ENCODE measurements at places on chromosomes 16 and 17. TPM values are rescaled to one million over a fixed set of nuclear protein-coding genes. Genes with fewer than 3 reads are reported as not detected.

DNA sequence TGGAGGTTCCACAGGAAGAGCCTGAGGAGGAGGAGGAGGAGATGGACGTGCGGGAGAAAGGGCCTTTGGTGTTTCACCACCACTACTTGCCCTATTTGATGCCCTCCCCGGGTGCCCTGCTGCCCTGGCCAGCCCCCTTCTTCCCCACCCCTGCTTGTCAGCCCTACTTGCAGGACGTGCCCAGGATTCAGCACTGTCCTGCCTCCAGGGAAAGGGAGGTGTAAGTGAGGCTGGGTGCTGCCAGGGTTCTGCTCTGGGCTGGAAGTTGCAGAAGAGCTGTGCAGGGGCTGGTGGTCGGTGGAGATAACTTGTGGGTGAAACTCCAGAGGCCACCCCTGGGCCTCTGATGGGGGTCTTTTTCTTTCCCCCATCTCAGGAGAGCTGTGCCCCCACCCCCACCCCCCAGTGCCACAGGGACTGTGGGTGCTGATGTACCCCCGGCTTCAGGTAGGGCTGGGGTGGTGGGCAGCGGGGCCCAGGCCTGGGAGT lies 3.0 kb downstream of the PRR29 start:
- no peaks in the 10 kb centered on the region for H3K36me3 ChIP-seq
- no peak overlapping the region for H3K4me3 ChIP-seq
- peaks cover 14% of the 10 kb centered on the region for H3K4me1 ChIP-seq
- H3K27me3 ChIP-seq, result no peaks in the 10 kb centered on the region
- H3K27ac ChIP-seq, result no peak overlapping the region

GRCh38 chr16:56198006-56198754 lies 6.9 kb downstream of the GNAO1 start:
- no peak overlapping the region for H3K27ac ChIP-seq
- peaks cover 46% of the 10 kb centered on the region for H3K27me3 ChIP-seq
- H3K36me3 ChIP-seq, result no peaks in the 10 kb centered on the region
- H3K4me1 ChIP-seq, result no peaks in the 10 kb centered on the region
- DNase-seq, result no peak
- H3K4me3 ChIP-seq, result no peak overlapping the region

DNA sequence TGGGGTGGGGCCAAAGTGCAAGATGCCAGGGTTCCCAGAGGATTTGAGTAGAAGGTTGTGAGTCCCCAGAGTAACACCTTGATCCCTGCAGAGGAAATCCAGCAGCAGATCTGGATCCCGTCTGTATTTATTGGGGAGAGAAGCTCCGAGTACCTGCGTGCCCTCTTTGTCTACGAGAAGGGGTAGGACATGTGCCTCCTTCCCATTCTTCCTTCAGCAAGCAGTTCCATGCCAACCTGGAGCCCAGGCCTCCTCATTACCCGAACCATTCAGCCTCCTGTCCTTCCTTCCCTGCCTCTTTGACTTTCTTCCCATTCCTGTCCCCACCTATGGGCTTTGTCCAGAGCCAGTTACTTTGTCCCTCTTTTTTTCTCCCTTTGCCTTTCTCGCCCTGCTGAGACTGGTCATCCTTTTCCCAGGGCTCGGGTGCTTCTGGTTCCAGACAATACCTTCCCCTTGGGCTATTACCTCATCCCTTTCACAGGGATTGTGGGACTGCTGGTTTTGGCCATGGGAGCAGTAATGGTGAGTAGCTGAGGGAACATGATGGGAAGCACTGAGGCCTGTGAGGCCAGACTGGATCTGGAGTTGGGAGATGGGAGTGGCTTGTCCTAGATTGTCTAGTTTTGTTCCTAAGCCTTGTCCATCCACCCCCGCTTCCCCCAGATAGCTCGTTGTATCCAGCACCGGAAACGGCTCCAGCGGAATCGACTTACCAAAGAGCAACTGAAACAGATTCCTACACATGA lies 2.9 kb downstream of the RNF167 start:
- peaks cover 38% of the 10 kb centered on the region for H3K4me1 ChIP-seq
- H3K27me3 ChIP-seq, result no peaks in the 10 kb centered on the region
- no peak overlapping the region for H3K4me3 ChIP-seq
- DNase-seq, result no peak

- H3K36me3 ChIP-seq, result peaks cover 23% of the 10 kb centered on the region
- H3K27me3 ChIP-seq, result no peaks in the 10 kb centered on the region
- H3K27ac ChIP-seq, result no peak overlapping the region
- H3K4me3 ChIP-seq, result no peak overlapping the region
- H3K4me1 ChIP-seq, result no peaks in the 10 kb centered on the region
- DNase-seq, result peak; percentile 59
Observed at GRCh38 chr16:84065536-84066132, 23.0 kb upstream of the SLC38A8 start.

Gene HOXB6
- 9.5 TPM for total RNA-seq

Gene KRTAP1-5
- total RNA-seq, result not detected

DNA sequence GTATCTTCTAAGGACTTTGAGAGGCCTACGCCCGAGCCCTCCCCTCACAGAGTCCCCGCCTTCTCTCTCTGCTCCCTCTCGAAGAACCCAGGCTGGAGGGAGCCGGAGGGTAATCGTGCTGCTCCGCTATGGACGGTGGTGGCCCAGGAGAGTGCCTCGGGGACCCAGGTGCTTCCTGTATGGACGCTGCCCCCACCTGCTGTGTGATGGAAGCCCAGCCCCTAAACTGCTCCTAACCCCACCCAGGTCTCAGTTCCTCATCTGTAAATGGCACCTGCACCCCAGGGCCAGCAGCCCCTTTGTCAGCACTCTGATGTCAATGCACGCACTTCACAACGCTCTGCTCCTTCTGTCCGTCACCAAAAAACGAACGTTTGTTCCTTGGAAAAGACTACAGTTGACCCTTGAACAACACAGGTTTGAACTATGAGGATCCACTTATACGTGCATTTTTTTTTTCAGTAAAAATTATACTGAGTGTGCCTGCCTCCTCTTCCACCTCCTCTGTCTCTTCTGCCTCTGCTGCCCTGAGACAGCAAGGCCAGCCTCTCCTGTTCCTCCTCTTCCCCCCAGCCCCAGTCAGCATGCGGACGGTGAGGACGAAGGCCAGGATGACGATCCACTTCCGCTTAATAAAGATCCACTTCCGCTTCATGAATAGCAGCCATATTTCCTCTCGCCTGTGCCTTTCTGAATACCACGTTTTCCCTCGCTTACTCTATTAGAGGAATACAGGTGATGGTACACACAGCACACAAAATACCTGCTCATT lies 118.3 kb downstream of the BANP start:
- no peaks in the 10 kb centered on the region for H3K4me1 ChIP-seq
- H3K27ac ChIP-seq, result no peak overlapping the region
- H3K36me3 ChIP-seq, result no peaks in the 10 kb centered on the region

Gene KRT40
- not detected for total RNA-seq

GRCh38 chr16:85631802-85632393 lies 18.8 kb downstream of the GSE1 start:
- H3K4me1 ChIP-seq, result no peaks in the 10 kb centered on the region
- peaks cover 9% of the 10 kb centered on the region for H3K36me3 ChIP-seq
- no peak overlapping the region for H3K4me3 ChIP-seq
- H3K27ac ChIP-seq, result no peak overlapping the region

- peak overlapping the region; percentile 8 for H3K4me3 ChIP-seq
- no peaks in the 10 kb centered on the region for H3K36me3 ChIP-seq
- peak; percentile 99 for DNase-seq
Observed at GRCh38 chr17:45197555-45198334, 23.9 kb upstream of the FMNL1 start.

GRCh38 chr16:22014271-22014873 lies 6.5 kb downstream of the MOSMO start:
- H3K27me3 ChIP-seq, result no peaks in the 10 kb centered on the region
- peaks cover 80% of the 10 kb centered on the region for H3K4me1 ChIP-seq
- no peaks in the 10 kb centered on the region for H3K36me3 ChIP-seq
- no peak overlapping the region for H3K27ac ChIP-seq

GRCh38 chr17:32487473-32488176 lies 832 bp downstream of the CDK5R1 start:
- DNase-seq, result no peak
- peak overlapping the region; percentile 70 for H3K4me3 ChIP-seq
- H3K4me1 ChIP-seq, result peaks cover 4% of the 10 kb centered on the region
- no peaks in the 10 kb centered on the region for H3K36me3 ChIP-seq
- no peak overlapping the region for H3K27ac ChIP-seq
- H3K27me3 ChIP-seq, result no peaks in the 10 kb centered on the region

Gene GRAPL
- total RNA-seq, result not detected

DNA sequence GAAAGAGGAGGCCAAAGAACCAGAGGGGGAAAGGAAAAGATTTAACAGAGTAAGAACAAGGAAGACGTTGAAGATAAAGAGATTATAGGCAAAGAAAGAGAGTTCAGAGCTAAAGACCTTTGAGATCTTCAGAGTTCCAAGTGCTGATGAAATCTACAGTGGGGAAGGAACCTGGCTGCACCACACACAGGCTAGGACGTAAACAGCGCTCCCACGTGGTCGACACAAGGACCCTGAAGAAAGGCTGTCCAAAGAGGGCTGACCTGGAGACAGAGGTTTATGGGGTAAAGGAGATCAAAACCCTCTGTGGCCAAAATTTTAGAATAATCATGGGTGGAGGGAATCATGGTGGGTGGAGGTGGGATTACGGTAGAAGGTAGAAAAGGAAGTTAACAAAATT lies 121.6 kb downstream of the PMP22 start:
- H3K27me3 ChIP-seq, result peaks cover 69% of the 10 kb centered on the region
- no peak overlapping the region for H3K4me3 ChIP-seq
- H3K4me1 ChIP-seq, result no peaks in the 10 kb centered on the region
- no peaks in the 10 kb centered on the region for H3K36me3 ChIP-seq
- no peak overlapping the region for H3K27ac ChIP-seq
- no peak for DNase-seq

GRCh38 chr17:34641368-34641767 lies 62.0 kb downstream of the TMEM132E start:
- H3K27me3 ChIP-seq, result peaks cover 22% of the 10 kb centered on the region
- no peak for DNase-seq
- no peak overlapping the region for H3K4me3 ChIP-seq
- H3K4me1 ChIP-seq, result no peaks in the 10 kb centered on the region
- H3K36me3 ChIP-seq, result no peaks in the 10 kb centered on the region
- no peak overlapping the region for H3K27ac ChIP-seq

DNA sequence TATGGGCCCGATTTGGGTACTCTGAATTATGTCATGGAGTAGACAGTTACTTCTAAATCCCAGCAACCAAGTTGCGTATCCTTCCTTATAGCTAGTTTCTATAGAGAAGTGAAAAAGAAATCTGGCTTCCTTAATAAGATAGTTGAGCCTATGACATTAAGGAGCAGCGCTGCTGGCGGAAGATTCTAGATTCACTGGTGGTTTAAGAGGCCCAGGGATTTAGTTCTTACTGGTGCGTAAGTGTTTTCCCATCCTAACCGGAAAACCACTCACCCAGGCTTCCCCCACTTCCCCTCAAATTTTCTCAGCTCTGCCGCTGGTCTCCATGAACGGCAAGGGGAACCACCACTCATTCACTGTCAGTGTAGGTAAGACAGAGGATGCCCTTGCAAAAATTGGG lies 230.4 kb downstream of the CPPED1 start:
- no peak overlapping the region for H3K4me3 ChIP-seq
- H3K36me3 ChIP-seq, result no peaks in the 10 kb centered on the region
- DNase-seq, result no peak
- H3K27ac ChIP-seq, result no peak overlapping the region

DNA sequence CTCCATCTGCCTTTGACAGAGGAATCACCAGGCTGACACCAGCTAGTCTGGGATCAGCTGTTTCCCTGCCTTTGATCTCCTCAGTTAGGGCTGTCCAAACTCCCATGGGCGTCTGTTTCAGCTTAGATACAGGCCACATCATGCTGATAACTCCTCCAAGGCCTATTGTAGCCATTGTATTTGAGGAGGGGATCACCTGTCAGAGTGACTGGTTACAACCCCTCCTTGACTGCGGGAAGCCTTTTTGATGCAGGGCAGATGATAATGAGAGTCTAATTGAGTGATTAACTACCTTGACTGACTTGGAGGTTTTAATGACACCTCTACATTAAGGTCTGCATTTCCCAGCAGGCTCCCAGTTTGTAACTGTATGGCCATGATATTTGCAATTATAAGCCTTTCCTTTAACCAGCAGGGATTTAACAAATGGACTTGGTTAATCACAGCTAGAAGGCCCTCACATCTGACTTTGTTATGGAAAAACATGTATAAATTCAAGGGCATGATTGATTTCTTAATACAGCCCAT lies 863.5 kb downstream of the KCNJ2 start:
- 0 out of 2 replicates have a peak, but pooled peaks cover 3% of the 10 kb centered on the region for H3K27me3 ChIP-seq
- H3K4me3 ChIP-seq, result no peak overlapping the region
- no peak for DNase-seq
- H3K36me3 ChIP-seq, result no peaks in the 10 kb centered on the region
- H3K27ac ChIP-seq, result no peak overlapping the region

Gene EVI2B
- 0.11 TPM for total RNA-seq

DNA sequence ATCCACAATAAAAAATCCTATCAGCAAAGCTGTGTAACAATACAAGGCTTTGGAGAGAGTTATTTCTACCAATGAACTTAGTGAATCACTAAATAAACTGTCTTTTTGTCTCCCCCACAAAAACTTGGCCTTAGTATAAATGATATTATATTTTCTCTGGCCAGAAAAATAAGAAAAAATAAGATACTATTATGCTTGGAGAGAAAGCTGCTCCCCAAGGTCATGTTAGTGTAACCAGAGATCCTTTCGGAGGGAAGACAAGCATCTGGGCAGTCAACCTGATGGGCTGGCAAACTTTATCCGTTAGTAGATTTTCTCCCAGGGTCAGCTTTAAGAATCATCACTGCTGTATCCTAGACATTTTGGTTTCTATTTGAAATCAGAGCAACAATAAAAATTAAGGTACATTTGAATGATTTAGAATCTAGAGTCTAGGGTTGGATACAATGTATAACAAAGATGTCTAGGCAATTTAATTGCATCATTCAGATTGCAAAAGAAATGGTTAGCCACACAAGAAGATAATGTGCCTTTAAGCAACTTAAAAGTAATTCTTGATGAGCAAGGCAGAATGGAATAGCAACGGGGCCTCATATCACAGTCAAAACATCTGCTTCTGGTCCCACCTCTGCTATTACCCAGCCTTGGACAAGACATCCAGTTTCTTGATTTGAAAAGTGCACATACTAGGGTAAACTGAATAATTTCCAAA lies 280.4 kb downstream of the SLC39A11 start:
- H3K27ac ChIP-seq, result no peak overlapping the region
- DNase-seq, result no peak
- no peaks in the 10 kb centered on the region for H3K27me3 ChIP-seq
- no peak overlapping the region for H3K4me3 ChIP-seq
- no peaks in the 10 kb centered on the region for H3K36me3 ChIP-seq

Gene CHST4
- total RNA-seq, result not detected

GRCh38 chr17:70059071-70059470 lies 16.0 kb upstream of the KCNJ16 start:
- H3K27ac ChIP-seq, result no peak overlapping the region
- DNase-seq, result no peak
- no peaks in the 10 kb centered on the region for H3K27me3 ChIP-seq
- H3K4me3 ChIP-seq, result no peak overlapping the region
- H3K4me1 ChIP-seq, result no peaks in the 10 kb centered on the region

Gene TMEM238L
- not detected for total RNA-seq

- H3K4me1 ChIP-seq, result no peaks in the 10 kb centered on the region
- H3K4me3 ChIP-seq, result no peak overlapping the region
- no peak for DNase-seq
- no peaks in the 10 kb centered on the region for H3K36me3 ChIP-seq
Observed at GRCh38 chr17:14619821-14620220, 318.9 kb downstream of the HS3ST3B1 start.
